ENCODE measurements at places on chromosomes 3 and 15.

- DNase-seq: no peak
Observed at GRCh38 chr3:212432-212831, 15.9 kb downstream of the CHL1 start.

DNA sequence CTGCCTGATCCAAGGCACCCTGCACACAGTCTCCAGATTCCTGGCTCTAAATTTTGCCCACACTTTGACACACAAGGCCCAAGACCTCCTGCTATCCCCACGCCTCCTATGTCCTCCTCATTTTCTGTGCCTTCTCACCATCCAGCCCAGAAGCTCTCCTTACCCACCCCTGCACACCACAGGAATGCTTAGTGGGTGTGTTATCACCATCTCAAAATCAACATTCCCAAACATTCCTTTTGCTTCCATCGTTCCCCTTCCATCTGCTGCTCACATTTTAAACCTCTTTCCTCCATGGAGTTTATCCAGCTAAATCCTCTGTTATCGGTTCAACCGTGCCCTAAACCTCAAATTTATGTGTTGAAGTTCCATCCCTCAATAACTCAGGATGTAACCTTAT lies 43.9 kb downstream of the DGKG start:
- DNase-seq: no peak

DNA sequence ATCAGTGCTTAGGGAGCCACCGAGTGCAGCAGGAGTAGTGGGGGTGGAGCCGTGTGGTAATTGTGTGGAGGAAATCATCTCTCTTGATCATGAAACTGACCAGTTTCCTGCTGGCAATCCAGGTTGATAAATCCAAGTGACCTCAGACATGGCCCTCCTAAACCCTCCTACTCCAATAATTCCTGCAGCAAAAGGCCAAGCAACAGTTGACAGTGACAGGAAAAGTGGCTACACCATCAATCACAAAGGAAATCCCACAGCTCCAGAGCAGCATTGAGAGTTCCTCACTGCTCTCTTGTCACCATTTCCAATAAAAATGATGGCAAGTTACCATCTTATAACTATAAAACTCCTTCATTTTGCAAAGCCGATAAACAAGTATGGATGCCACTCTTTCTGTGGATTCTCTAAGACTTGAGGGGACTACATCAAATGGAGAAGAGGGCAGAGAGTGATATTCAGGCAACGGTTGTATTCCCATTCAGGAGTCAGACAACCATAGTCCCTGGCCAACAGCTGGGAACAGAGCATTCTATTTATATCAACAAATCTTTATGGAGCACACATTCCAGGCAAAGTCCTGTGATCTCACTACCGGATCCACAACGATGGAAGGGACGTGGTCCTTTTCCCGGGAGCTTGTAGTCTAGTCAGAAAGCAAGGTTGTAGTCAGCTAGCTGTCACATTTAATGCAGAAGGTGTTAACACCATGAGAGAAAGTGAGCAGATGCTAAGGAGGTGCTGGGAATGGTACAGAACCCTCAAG lies 312.5 kb upstream of the CTNNB1 start:
- no peak for DNase-seq

DNA sequence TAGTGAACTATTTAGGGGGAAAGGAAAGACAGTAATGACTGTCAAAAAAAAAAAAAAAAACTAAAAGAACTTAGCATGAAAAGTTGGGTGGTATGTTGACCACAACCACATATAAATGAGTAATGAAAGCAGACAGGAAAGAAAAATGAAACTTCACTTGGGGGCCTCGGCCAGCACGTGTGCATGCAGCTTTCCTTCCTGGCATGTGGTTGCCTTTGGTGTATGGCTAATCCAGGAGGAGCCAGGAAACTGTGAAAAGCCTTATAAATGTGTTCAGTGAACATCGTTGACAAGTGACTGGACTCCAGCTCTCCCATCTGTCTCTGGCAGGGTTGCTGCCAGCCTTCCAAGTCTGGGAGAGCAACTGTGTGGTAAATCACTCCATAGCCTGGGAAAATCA lies 195.1 kb downstream of the DTWD1 start:
- no peak for DNase-seq

DNA sequence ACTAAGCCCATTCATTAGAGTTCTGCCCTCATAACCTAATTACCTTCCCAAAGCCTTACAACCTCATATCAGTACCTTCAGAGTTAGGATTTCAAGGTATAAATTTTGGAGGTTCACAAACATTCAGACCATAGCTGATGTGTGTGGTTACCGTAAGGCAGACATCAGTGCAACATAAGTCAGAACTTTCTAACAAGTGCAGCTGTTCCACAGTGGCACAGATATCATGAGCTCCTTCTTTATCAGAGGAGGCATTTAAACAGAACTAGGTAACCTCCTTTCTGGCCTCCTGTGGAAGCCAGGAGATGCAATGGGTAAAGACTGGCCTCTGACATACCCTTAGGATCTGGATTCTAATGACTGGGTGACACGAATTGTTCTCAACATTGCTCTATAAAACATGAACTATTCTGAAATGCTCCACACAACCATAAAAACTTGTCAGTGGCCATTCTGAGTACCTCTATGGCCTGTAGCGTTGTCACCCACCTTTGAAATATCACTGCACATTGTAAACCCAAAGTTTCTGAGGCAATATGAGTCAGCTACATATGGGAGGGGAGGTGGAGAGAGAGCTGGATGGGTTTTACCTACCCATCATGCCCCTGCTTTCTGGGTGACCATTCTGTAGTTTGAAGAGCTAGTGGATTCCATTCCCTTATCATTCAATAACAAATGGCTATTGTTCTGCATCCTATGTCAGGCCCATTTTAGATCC lies 546.0 kb upstream of the TBL1XR1 start:
- DNase-seq: no peak

GRCh38 chr3:74643636-74644035 lies 29.2 kb upstream of the CNTN3 start:
- no peak for DNase-seq

DNA sequence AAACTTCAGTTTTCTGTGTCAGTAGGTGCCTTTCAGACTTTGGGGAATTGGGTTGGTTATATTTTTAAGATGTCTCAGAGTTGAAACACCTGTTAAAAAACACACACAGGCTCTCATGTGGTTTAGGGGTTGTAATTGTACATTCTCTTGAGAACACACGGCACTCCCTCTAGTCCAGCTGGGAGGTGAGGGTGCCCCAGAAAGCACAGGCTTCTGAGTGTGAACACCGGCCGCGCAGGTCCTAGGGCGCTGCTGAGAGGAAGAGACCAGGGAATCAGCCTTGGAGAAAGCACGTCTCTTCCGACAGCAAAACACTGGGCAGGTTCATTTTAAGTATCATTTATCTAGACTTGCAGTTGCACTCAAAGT lies 68.0 kb upstream of the RPL35A start:
- DNase-seq: no peak

DNA sequence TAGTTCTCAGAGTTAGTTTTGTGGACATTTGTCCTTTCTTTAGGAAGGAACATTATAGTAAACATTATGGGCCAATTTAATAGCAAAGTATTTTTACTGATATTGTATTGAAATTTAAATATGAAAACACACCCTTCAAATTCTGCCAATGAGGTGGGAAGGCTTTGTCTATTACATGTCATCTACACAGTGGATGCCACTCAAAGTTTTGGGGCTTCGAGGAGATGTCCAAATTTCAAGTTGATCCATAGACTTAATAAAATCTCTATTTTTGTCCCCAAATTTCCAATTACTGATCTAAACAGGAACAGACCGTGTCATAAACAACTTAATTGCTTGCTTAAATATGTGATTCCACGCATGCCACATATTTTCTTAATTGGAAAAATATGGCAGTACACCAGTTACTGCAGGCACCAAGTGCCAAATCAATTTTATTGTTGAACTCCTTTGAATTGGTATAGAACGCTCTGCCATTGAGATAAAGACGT lies 1.7 kb downstream of the SHOX2 start:
- no peak for DNase-seq

GRCh38 chr3:127488141-127488672 lies 102.3 kb downstream of the TPRA1 start:
- peak; percentile 12 for DNase-seq

DNA sequence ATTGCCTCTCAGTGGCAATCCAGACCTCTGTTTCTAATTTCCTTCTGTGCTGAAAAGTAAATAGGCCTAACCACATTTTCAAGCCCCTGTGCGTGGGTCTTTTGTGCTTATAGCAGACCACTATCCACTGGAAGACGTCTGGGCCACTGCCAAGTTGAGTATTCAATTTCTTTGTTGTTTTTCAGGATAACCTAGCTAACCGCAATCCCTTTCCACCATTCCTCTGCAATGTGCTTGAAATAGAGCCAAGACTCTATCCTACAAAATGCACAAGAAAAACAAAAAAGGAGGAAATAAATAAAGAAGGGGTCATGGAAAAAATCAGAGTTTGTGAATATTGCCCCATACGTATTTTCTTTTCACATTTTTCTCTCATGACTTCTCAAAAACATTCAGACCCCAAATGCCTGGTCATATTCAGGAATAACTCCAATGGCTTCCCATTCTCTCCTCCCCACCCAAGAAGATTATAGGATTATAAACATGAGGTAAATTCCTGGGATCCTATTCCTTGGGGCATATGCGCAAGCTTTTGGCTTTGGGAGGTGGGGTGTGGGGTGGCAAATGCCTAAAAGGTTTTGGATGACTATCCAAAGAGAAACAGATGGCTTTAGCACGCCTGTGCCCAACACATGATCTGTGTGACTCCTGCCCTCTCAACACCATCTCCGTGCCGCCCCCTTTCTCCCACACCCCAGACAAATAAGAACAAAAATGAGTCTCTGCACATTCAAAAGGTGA lies 217.9 kb upstream of the THBS1 start:
- no peak for DNase-seq

- no peak for DNase-seq
Observed at GRCh38 chr3:187700249-187700648, 2.1 kb downstream of the RTP2 start.

DNA sequence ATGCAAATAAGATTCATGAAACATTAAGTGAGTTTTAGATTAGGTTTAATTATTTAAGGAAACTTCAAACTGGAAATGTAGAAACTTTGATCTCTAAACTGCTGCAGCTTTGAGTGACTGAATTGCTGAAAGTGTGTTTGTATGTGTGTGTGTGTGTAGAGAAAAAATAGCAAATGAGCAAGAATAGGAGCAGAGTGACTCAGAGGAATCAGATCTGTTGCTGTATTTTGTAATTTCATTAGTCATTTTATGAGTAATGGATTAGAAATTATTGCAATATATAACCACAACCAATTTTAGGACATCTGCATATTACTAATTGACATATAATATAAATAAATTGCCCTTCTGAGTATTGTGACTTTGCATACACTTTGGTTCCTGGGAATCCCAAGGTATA lies 52.8 kb upstream of the SLC9A9 start:
- no peak for DNase-seq

- DNase-seq: no peak
Observed at GRCh38 chr3:42014458-42014920, 52.6 kb upstream of the ULK4 start.

DNA sequence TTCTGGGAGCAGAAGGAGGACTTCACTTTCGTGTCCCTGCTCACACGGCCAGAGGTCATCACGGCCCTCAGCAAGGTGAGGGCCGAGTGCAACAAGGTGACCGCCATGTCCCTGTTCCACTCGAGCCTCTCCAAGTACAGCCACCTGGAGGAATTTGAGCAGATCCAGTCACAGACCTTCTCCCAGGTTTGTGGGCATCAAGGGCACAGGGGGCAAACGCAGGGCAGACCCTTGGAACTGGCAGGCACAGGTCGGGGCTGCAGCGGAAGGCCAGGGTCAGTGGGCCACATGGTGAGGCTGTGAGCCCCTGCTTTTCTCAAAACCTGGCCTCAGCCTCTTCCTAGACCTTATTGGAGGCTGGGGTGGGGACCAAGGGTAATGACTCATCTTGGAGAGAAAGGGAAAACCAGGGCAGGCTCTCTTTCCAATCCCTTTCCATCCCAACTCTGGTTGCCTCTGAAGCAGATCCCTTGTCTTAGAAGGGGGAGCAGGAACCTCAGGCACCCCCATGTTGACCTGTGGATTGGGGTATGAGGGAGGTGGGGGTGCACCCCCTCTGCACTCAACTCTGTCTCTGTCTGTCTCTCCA lies 29.5 kb downstream of the DNAH1 start:
- DNase-seq: no peak

DNA sequence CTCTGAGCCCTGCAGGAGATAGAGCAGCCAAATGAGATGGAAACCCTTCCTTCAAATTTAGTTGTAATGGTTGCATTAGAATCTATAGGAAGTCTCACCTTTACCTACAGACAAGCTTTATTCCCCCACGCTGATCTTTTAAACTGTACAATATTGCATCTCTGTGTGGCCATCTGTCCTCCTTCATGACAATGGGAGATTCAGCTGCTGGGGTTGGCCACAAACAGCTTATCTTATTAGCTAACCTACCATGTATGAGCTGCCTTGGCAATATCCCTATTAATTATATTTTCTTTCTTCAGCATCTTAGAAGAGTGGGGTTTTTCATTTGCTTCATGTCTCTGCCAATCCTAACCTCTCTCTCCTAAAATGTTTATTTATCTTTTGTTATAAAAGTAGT lies 238.7 kb upstream of the NR2E3 start:
- DNase-seq: no peak

DNA sequence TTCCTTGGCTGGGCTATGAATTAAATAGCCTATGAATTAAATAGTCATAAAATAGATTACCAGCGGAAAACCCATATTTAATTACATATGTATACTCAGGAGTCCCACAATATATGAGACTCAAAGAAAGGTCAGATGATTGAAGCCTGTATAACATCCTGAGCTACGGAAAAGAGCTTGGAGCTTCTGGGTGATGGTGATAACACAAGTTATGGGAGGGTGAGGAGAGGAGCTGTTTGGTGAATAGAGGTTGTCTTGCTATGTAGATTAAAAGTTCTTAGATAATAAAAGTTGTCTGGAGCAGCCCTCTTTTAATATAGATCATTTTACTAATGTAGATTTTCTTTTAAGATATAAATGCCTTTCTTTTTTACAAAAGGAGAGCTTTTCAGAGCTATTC lies 1.8 kb downstream of the PML start:
- DNase-seq: no peak

GRCh38 chr15:25710184-25710583 lies 152.9 kb downstream of the ATP10A start:
- DNase-seq: no peak

- DNase-seq: no peak
Observed at GRCh38 chr3:48058091-48058490, 41.9 kb upstream of the MAP4 start.

DNA sequence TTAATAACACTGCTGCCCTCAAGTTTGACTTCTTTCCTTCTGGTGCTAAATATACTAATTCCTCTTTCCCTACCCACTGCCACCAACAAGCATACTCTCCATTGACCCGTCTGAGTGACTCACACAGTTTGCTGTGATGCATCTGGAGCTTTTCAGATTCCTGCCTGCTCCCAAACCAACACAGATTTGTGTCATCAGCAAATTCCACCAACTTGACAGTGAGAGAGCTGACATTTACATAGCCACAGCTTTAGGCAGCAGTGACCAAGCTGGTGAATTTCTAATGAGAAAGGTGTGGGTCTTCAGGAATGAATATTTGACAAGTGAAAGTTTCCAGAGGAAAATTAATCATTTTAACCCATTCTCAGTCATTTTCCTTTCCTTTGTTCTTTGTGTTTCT lies 96.5 kb upstream of the PRICKLE2 start:
- no peak for DNase-seq

Measured in colonic mucosa (tissue), 4 donors.